ENCODE measurements at places on chromosomes 12 and 14.

- no peak for DNase-seq
Measured at GRCh38 chr12:101430456-101430855, 22.9 kb upstream of the ARL1 start.

DNA sequence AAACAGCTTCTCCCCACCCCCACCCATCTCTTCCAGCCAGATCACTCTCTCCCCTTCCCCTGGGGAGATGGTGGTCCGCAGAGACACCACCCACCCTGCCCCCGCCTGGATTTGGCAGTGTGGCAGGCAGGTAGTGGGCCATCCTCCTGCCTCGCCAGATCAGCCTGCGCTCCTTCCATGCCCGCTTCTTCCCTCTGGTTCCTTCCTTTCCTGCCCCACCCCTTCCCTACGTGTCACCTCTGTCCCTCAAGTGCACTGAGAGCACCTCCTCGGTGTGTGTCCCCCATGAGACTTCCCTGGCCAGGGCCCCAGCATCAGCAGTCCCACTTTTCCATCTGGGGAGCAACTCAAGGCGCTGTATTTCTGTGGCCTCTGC, 632 bp downstream of the NYNRIN start:
- DNase-seq, result no peak

DNA sequence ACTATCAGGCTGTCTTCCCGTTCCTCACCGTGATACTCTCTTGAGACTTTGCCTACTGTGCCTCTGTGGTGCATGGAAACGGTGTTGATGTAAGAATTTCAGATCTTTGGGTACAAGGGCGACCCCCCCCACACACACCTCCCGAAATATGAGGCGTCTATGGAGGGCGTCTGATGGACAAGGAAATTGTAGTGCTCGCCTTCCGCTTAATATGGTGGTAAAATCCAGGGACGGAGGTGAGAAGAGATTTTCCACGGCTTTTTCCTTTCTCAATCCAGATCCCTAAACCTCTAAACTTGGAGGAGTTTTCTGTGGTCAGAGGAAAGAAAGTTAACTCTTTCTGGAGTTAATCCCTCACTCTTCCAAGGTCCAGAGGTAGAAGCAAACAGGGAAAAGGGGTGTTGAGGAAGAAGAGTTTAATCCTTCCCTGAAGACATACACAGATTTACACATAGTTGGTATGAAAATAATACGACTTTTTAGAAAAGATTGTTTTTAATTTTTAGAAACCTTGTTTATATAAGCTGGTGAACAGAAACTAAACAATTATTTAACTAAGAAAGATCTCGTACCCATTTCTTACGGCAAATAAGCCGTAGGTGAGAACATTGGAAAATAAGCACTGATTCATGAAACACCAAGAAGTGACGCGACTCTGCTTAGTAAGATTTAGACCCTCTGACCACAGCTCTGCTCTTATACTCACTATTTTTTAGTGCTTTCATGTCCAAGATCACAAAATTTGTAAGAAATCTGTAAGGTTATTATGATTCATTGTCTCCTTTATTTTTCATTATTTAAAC, 23.1 kb upstream of the RNASE12 start:
- DNase-seq, result no peak

GRCh38 chr14:81400202-81400678, at the start of gene STON2:
Gene STON2, minus strand, starts transcription at chr14:81400324. Its CDS starts 1,942 bp downstream, at chr14:81398382.
- peak; percentile 81 for DNase-seq

DNA sequence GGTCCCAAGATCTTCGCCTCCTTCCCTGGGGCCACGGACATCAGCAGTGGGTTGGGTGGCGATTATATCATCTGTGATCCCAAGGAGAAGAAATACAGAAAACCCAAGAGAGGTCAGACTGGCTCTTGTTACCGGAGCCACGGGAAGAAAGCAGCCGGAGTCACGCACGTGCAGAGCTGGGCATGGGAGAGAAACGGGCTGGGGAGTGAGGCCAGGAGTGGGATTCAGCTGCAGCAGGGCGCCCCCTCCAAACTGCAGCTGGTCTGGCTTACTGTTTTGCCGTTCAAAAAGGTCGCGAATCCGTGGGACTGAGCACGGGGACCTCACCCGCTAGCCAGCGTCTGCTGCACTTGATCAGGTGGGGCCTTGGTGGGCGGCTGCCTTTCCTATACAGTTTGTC, 206.6 kb upstream of the PRMT8 start:
- no peak for DNase-seq

DNA sequence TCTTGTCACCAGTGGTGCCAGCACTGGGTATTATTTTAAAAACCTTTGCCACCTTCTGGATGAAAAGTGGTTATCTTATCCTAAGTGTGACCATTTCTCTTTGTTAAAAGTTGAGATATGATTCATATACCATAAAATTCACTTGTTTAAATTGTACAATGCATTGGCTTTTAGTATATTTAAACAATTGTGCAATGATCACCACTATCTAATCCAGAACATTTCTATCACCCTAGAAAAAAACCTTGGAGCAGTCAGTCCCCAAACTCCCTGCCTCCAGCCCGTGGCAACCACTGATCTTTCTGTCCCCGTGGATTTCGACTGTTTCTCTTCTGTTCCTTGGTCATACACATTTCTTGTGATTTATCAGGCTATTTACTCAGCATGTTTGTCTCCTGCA, 28.3 kb downstream of the SH2B3 start:
- DNase-seq, result no peak

DNA sequence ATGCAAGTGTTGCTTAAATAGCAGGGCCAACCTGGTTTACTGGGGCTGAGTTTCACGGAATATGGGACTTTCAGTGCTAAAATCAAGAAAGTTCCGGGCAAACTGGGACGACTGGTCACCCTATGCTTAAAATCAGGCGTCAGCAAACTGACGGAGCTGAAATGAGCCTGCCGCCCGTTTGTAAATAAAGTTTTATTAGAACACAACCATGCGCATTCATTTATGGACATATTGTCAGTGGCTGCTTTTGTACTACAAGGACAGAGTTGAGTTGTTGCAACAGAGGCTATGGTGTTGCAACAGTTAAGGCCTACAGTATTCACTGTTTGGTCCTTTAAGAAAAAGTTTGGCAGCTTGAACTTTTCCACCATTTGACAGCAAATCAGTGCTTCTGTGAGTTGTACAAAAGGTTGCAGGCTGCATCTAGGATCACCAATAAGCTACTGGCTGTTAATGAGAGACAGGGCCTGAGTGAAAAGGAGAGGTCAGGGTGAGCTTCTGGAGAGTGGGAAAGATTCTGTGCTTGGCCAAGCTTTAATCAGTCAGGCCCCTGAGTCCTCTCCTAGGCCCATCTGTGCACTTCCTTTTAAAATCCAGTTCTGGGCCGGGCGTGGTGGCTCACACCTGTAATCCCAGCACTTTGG, 13.3 kb downstream of the SELPLG start:
- no peak for DNase-seq

- no peak for DNase-seq
Measured at GRCh38 chr14:75549169-75549568, 26.9 kb downstream of the BATF start.

- DNase-seq, result no peak
Measured at GRCh38 chr14:65336191-65336591, 76.3 kb upstream of the FUT8 start.

DNA sequence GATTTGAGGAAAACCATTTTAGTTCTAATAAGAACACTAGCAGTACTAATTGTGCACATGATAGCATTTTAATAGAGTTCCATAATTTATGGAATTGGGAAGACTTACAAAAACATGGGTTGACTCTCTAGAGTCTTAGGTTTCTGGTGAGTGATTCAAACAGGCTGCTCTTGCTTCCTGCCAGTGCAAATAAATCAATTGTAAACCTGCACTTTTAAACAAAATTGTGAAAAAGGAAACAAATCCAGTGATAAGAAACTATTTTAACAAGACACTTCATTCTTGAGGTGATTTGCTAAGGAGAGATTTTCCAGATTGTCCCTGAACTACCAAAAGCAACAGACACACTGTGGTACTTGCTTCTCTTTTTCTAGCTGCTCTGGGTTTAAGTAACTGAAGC, 112.2 kb downstream of the CACNA1C start:
- DNase-seq, result no peak

DNA sequence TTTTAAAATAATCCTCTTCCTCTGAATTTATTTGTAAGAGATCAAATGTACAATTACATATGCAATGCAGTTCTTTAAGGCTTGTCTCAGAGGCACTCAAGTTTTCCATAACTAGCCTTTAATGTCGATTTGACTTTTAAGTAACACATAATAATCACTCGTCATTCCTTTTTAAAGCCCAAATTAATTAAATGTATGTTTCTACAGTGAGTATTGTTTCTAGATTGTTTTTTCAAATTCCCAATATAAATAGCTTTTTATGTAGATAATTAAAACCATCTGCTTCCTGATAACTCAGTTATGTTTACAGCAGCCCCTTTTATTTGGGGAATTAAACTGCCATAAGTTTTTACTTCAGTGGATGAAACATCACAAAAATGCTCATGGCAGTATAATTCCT, 185.1 kb downstream of the ETNK1 start:
- no peak for DNase-seq

- no peak for DNase-seq
Measured at GRCh38 chr12:121845701-121846100, 13.0 kb downstream of the HPD start.

- DNase-seq, result no peak
Measured at GRCh38 chr14:94111276-94112095, 950 bp downstream of the IFI27 start.

DNA sequence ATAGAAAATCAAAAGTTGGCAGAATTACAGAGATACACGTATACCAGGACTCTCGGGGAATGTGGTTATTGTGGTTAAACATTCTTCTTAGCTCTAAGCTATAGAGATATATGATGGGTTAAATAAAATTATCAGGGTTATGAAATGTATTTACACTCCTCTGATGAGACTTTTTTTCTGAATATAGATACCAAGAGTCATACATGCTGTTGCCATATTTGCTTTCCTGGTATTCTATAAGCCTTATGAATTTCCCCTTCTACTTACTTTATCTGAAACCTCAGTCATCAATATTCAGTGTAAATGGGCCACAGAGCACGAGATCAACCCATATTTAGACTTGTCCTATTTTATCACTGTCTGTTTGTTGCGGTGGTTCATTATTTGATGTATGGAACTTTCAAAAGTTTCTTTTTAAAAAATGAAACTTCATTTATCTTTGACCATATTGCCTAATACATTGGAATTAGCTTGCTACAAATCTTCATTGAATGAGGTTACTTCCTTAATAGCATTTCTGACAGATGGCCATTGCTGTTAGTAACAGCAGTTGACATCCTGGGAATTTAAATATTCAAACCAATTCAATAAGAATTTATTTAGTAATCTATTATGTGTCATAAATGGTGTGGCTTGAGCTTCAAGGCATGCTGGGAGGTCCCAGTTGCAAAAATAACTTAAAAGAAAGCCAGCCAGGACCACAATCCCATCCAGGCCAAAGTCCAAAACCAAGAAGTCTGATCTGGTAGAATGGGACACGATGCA, 393.5 kb downstream of the PCNX1 start:
- DNase-seq, result no peak

DNA sequence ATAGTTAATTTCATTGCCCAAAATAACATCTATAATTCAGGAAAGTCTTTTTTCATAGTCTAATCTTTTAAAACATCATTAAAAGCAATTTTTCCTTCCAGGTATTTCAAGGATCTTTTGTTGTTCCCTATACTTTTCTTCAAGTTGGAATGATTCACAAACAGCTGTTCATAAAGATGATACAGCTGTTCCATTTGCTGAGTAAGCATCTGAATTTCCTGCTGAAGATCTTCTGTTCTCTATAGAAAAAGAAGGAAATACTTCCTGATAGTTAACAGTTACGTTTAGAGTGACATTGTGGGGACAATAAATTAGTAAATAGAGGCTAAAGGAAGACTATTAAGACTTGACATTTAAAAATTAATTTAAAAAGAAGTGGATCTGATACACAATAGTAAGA, 30.3 kb upstream of the ESR2 start:
- DNase-seq, result no peak

DNA sequence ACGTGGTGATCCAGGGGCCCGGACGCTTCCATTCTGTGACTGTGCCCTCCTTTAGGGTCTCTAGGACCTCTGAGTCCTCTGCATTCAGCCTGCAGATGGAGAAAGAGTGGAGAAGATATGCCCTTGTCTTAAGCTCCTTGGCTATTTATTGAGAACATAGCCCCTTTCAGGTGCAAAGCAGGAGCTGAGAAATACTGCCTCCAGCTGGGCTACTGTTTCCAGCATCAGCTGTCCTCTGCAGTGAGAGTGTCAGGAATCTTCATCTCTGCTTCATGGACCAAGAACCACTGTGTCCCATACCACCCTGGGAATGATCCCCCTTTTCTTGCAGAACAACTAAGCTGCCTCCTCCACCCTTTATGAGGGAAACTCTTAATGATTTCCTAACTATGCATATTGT, 47.8 kb upstream of the CEP83 start:
- no peak for DNase-seq

DNA sequence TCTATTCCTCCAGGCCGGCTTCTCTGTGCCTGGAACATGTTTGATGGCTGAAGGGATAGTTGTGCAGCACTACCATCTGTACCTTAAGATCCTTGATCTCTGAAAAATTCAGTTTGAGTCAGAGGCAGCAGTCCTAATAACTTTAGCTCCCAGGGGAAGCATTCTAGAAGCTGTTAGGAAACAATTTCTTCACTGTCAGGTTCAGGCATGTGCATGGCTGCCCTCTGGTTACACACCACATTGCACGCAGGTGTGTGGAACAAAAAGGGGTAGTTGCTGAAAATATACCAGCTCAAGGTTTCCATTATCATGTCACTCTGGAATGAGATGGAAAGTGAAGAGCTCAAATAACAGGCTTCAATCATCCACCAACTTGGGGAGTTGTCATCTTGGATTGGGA, 80.1 kb downstream of the CHST11 start:
- no peak for DNase-seq

DNA sequence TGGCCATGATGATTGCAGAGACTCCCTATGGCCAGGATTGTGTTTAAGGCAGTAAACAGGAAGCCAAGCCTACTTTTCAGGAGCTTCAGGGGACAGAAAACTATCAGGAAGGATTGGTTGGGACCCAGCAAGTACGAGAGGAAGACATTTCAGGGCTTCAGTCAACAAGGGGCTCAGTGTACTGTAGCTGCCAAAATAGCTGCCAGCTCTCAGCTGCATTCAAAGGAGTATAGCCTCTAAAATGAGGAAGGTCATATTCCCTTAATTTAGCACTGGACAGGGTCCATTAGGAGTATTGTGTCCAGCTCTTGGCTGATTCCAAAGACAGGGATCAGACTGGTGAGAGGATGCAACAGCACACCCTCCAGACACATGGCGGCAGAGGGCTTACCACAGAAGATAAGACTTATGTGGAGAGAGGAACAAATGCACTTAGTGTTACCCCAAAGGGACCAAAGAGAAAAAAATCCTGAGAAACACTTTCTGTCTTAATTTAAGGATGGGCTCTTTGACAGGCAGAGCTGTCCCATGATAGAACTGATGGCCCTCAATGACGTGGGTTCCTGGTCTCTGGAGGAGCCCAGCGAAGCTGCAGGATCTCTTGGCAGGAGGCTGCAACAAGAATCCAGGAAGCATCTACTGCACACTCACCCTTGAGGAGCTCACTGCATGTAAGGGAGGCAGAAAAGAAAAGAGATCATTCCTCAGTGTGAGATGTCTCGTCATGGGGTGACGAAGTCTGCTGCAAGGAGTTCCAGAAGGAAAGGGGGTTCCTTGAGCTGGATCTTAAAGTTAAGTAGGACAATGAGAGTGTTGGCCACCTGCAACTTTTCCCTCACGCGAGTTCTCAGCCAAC, 14.8 kb downstream of the BDKRB1 start:
- DNase-seq, result no peak

GRCh38 chr12:89901906-89902642, 193.4 kb upstream of the ATP2B1 start:
- DNase-seq, result no peak

GRCh38 chr12:31315784-31316465, 10.0 kb downstream of the SINHCAF start:
- DNase-seq, result no peak

GRCh38 chr14:75259510-75259855, 19.1 kb upstream of the FOS start:
- DNase-seq, result no peak

Data from NCI-H2107 (cell line).